ENCODE measurements at places on chromosomes 12 and 14.

GRCh38 chr14:52352061-52352491 lies 38.0 kb downstream of the PTGER2 start:
- DNase-seq, result no peak

DNA sequence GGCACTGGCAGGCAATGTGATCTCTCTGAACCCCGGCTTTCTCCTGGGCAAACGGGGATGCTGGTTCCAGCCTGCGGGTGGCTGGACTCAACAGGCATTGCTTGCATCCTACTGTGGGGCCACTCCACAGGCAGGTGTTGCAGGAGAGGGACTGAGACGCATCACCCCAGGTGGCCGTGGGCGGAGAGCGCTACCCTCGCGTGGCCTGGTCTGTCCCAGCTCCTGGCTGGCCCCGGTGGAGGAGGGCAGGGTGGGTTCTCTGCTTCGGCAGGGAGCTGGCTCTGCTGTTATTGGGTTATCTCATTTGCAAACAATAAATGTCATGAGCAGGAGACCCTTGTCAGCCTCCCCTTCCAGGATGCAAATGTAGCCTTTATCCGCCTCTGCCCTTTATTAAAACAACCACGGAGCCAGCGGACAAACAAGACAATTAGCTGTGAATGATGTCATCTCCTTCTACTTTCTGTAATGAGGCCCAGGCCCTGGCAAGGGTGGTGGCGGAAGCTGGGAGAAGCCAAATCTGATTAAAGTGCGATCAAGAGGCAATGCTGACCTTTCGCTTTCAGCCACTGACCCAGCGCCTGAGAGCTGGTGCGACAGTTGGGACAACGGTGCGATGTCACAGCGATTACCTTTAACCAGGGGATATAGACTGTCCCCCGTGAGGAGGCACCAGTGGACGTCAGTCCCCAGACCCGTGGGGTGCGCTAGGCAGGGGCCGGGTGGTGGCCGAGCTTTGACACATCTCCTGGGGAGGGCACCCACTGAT lies 161.8 kb downstream of the KIF26A start:
- no peak for DNase-seq

- no peak for DNase-seq
Observed at GRCh38 chr14:77059276-77059915, 30.9 kb upstream of the IRF2BPL start.

GRCh38 chr14:47422191-47422590 lies 253.2 kb downstream of the MDGA2 start:
- DNase-seq, result no peak

GRCh38 chr12:103768467-103769123 lies 72.4 kb downstream of the NT5DC3 start:
- DNase-seq, result no peak

- no peak for DNase-seq
Observed at GRCh38 chr12:32546272-32546671, 132.8 kb upstream of the DNM1L start.

All from NCI-H1105 treated with DMSO at 0.1 percent for 48 hours (cell line).